ENCODE measurements at places on chromosomes 1 and 21.

GRCh38 chr1:237154157-237154556, 112.2 kb downstream of the RYR2 start:
- no peak overlapping the region for H3K4me3 ChIP-seq
- no peaks in the 10 kb centered on the region for H3K4me1 ChIP-seq
- H3K36me3 ChIP-seq = no peaks in the 10 kb centered on the region
- no peak overlapping the region for H3K27ac ChIP-seq

DNA sequence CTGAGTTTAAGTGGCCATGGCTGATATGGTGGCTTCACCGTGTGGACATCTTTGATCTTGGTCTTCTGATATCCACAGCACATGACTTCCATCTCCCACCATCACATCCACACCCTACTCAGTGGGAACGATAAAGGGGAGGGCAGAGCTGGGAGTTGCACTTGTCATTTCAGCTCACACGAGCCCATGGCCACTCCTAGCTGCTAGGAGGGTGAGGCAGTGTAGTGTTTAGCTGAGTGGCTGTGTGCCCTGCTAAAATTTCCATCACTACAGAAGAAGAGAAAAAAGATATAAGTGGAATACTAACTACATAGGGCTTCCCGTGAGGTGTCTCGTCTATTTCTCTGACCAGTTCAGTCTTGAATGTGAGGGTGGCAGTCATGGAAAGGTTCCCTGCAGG, 123.3 kb upstream of the EDN2 start:
- peaks cover 51% of the 10 kb centered on the region for H3K4me1 ChIP-seq
- peaks cover 25% of the 10 kb centered on the region for H3K36me3 ChIP-seq
- no peak for DNase-seq
- no peaks in the 10 kb centered on the region for H3K27me3 ChIP-seq

DNA sequence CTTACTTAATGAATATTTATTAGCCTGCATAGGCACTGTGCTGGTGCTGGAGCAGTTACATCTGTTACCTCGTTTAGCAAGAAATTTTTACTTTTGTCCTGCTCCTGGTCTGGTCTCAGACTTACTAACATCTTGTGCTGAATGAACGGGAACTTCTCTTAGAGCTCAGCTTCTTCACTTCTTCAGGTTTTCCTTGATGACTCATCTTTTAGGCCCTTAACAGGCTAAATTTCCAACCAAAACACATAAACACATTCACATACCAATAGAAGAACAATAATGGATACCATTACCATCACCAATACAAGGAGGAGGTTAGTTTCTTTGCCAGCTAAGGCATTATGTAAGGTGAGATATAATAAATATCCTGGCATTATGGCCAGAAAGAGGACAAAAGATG, 68.9 kb downstream of the IFI44 start:
- H3K4me1 ChIP-seq = no peaks in the 10 kb centered on the region
- no peak for DNase-seq
- no peak overlapping the region for H3K27ac ChIP-seq
- no peaks in the 10 kb centered on the region for H3K36me3 ChIP-seq
- H3K4me3 ChIP-seq = no peak overlapping the region

GRCh38 chr1:93616996-93617669, 64.5 kb downstream of the BCAR3 start:
- no peak for DNase-seq
- peaks cover 29% of the 10 kb centered on the region for H3K27me3 ChIP-seq

GRCh38 chr1:221687836-221688487, 53.9 kb downstream of the DUSP10 start:
- no peak overlapping the region for H3K27ac ChIP-seq
- no peak overlapping the region for H3K4me3 ChIP-seq
- no peak for DNase-seq
- no peaks in the 10 kb centered on the region for H3K27me3 ChIP-seq
- H3K4me1 ChIP-seq = peaks cover 8% of the 10 kb centered on the region

DNA sequence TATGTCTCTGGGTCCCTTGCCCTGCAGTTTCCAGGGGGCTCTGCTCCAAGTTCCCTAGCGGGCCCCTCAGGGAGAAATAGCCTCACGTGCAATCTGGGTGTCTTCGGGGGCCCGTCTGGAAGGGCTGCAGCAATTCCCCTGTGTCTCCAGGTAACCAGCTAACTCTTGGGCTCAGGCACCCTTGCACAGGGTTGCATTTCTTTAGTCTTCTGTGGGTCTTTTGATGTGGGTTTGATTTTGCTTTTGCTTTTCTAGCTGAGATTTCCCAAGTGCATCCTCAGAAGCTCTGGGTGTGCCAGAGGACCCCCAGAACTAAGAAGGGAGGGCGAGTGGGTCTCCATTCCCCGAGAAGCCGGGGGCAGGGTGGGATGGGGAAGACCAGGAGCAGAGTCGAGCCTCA, 75.7 kb downstream of the SPSB1 start:
- peaks cover 11% of the 10 kb centered on the region for H3K4me1 ChIP-seq
- H3K36me3 ChIP-seq = no peaks in the 10 kb centered on the region
- H3K27me3 ChIP-seq = no peaks in the 10 kb centered on the region
- no peak overlapping the region for H3K27ac ChIP-seq
- DNase-seq = no peak
- no peak overlapping the region for H3K4me3 ChIP-seq

GRCh38 chr21:31604591-31605190, 54.8 kb upstream of the SOD1 start:
- no peak overlapping the region for H3K27ac ChIP-seq
- peak; percentile 73 for DNase-seq
- no peaks in the 10 kb centered on the region for H3K36me3 ChIP-seq
- H3K4me3 ChIP-seq = no peak overlapping the region

DNA sequence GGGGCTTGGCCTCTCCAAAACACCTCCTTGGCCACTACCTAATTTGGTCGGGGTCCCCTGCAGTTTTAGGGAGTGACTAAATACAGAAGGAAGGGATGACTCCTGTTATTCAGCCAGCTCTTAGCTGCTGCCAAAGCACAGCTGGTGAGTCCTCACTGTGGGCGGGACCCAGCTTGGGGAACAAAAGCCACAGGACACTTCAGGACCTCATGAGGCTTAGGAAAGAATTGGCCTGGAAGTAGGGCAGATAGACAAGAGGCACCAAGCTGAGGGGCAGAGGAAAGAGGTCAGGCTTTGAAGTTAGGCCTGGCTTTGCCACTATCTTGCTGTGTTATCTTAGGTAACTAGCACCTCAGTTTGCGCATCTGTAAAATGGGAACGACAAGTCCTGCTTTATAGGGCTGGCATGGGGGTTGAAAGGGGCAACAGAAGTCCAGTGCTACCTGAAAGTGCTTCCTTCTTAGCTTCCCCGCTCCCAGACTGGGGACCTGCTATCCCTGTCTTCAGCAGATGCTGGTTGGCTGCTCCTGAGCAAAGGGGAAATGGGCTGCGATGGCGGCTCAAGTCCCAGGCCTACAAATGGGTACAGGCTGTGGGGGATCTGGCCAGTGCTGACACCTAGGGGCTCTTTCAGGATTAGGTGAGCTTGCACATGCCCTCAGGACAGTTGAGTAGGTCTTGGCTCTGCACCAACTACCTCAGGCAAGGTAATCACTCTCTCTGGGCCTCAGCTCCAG, 15.7 kb downstream of the IFI6 start:
- H3K4me1 ChIP-seq = peaks cover 48% of the 10 kb centered on the region
- no peak for DNase-seq
- H3K36me3 ChIP-seq = no peaks in the 10 kb centered on the region

GRCh38 chr1:244326757-244327156, 125.0 kb downstream of the ADSS2 start:
- peaks cover 18% of the 10 kb centered on the region for H3K4me1 ChIP-seq
- H3K36me3 ChIP-seq = peaks cover 4% of the 10 kb centered on the region
- H3K27ac ChIP-seq = no peak overlapping the region
- peaks cover 5% of the 10 kb centered on the region for H3K27me3 ChIP-seq
- H3K4me3 ChIP-seq = no peak overlapping the region

- DNase-seq = peak; percentile 55
- H3K27ac ChIP-seq = no peak overlapping the region
- no peak overlapping the region for H3K4me3 ChIP-seq
- no peaks in the 10 kb centered on the region for H3K4me1 ChIP-seq
- H3K36me3 ChIP-seq = no peaks in the 10 kb centered on the region
- H3K27me3 ChIP-seq = peaks cover 5% of the 10 kb centered on the region
These were observed 71.0 kb downstream of the NFASC start for GRCh38 chr1:204941421-204942338.

DNA sequence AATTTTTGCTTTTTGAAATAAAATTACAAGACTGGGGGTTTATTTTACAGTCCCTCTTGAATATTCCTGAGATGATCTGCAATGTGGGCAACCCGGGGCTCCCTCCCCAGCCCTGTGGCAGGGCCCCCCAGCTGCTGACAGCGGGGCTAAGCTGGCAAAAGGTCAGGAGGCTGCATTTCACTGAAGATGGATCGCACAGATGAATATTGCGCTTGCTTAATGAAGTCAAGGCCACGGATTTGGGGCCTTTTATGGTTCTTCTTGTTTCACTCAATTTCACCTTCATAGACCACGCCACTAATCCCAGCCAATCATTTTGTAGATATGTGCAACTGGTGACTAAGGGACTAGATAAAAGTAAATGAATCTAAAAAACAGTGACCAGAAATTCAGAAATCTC, 50.8 kb upstream of the SLC22A15 start:
- H3K36me3 ChIP-seq = no peaks in the 10 kb centered on the region
- H3K27ac ChIP-seq = no peak overlapping the region
- no peak for DNase-seq
- no peaks in the 10 kb centered on the region for H3K27me3 ChIP-seq
- no peak overlapping the region for H3K4me3 ChIP-seq

GRCh38 chr1:20361805-20362381, 71.2 kb downstream of the VWA5B1 start:
- H3K4me1 ChIP-seq = peaks cover 14% of the 10 kb centered on the region
- peak; percentile 35 for DNase-seq
- H3K27me3 ChIP-seq = peaks cover 68% of the 10 kb centered on the region
- H3K4me3 ChIP-seq = no peak overlapping the region
- no peak overlapping the region for H3K27ac ChIP-seq
- H3K36me3 ChIP-seq = peaks cover 4% of the 10 kb centered on the region

DNA sequence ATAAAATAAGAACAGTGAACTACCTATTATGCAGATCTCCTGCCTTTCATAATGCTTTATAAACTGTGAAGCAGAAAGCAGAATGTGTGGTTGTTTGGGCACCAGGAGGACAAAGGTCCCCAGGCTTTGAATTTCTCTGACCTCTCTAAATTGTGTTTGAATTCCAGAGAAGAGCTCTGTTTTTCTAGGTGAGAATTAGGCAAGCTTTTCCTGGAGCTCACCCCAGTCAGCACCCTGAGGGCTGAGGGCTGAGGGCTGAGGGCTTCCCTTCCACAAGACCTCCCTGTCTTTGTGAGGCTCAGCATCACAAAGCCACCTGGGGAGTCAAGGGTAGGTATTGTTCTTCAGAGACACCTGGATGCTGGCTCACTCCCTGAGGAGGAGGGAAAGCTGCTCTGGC, 45.5 kb upstream of the LRIG2 start:
- DNase-seq = no peak
- no peaks in the 10 kb centered on the region for H3K36me3 ChIP-seq
- no peaks in the 10 kb centered on the region for H3K27me3 ChIP-seq
- no peak overlapping the region for H3K4me3 ChIP-seq

GRCh38 chr1:15236746-15237145, 10.3 kb upstream of the FHAD1 start:
- H3K27ac ChIP-seq = no peak overlapping the region
- H3K4me1 ChIP-seq = peaks cover 19% of the 10 kb centered on the region
- H3K4me3 ChIP-seq = no peak overlapping the region
- no peak for DNase-seq
- H3K36me3 ChIP-seq = no peaks in the 10 kb centered on the region

GRCh38 chr1:244074559-244075171, 23.6 kb downstream of the ZBTB18 start:
- peaks cover 16% of the 10 kb centered on the region for H3K27me3 ChIP-seq
- no peaks in the 10 kb centered on the region for H3K36me3 ChIP-seq
- DNase-seq = peak; percentile 43
- peaks cover 23% of the 10 kb centered on the region for H3K4me1 ChIP-seq
- H3K27ac ChIP-seq = no peak overlapping the region
- peak overlapping the region; percentile 84 for H3K4me3 ChIP-seq

- DNase-seq = no peak
- H3K4me1 ChIP-seq = no peaks in the 10 kb centered on the region
- H3K27ac ChIP-seq = no peak overlapping the region
- no peaks in the 10 kb centered on the region for H3K27me3 ChIP-seq
These were observed 17.6 kb downstream of the ACADM start for GRCh38 chr1:75742047-75742625.

DNA sequence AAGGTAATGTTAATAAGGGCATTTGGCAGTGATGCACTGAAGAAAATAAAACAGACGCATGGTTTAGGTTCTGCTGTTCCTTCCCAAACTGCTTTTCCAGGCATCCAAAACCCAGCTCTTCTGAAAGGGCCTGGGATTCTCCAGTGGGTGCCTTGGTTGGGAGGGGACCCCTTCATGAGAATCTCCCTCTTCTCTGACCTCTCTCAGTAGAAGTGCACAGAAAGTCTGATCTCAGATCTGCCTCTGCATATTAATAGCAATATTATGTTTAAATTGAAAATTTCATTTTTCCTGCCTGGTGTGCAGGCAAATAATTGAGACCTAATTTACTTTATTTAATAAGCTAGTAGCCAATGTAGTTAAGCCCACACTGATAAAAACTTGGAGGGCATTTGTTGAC, 260.6 kb downstream of the CAMTA1 start:
- no peak for DNase-seq
- H3K27ac ChIP-seq = no peak overlapping the region
- peaks cover 10% of the 10 kb centered on the region for H3K27me3 ChIP-seq
- no peak overlapping the region for H3K4me3 ChIP-seq
- H3K4me1 ChIP-seq = no peaks in the 10 kb centered on the region

GRCh38 chr1:200443860-200444259, 34.0 kb upstream of the ZNF281 start:
- peaks cover 47% of the 10 kb centered on the region for H3K4me1 ChIP-seq
- DNase-seq = no peak
- H3K36me3 ChIP-seq = peaks cover 4% of the 10 kb centered on the region
- no peak overlapping the region for H3K4me3 ChIP-seq
- no peaks in the 10 kb centered on the region for H3K27me3 ChIP-seq

- H3K27ac ChIP-seq = no peak overlapping the region
- no peak overlapping the region for H3K4me3 ChIP-seq
- H3K27me3 ChIP-seq = peaks cover 9% of the 10 kb centered on the region
- H3K4me1 ChIP-seq = peaks cover 4% of the 10 kb centered on the region
- DNase-seq = no peak
- peaks cover 3% of the 10 kb centered on the region for H3K36me3 ChIP-seq
These were observed 119.0 kb downstream of the COQ8A start for GRCh38 chr1:227059076-227059475.

GRCh38 chr21:32114419-32115035, 164.3 kb downstream of the MIS18A start:
- no peaks in the 10 kb centered on the region for H3K27me3 ChIP-seq
- H3K4me1 ChIP-seq = no peaks in the 10 kb centered on the region

- DNase-seq = peak; percentile 63
- no peaks in the 10 kb centered on the region for H3K36me3 ChIP-seq
- no peaks in the 10 kb centered on the region for H3K4me1 ChIP-seq
- H3K27ac ChIP-seq = no peak overlapping the region
- peak overlapping the region; percentile 33 for H3K4me3 ChIP-seq
These were observed 36.4 kb upstream of the HHAT start for GRCh38 chr1:210292231-210292871.

DNA sequence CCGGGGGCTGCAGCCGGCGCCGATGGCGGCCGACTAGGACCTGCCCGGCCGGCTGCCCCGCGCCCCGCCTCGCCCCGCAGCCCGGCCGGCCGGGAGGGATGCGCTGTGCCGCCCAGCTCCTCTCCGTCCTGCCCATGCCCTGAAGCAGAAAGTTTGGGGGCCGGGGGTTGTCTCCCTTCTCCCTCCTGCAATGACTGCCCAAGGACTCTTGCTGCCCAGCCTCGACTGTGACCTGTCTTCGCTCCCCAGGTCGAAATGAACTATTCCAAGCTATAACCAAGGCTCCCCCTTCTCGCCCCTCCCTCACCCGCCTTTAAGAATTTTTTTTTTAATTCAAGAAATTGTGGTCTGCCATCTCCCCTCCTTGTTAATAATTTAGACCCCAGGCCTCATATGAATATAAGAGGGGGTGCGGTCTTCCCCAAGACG, 361 bp downstream of the TMCC2 start:
- peaks cover 58% of the 10 kb centered on the region for H3K4me1 ChIP-seq
- peak overlapping the region; percentile 95 for H3K4me3 ChIP-seq
- H3K27ac ChIP-seq = no peak overlapping the region
- peaks cover 23% of the 10 kb centered on the region for H3K27me3 ChIP-seq
